ENCODE measurements at places on chromosomes 3 and 15.

DNA sequence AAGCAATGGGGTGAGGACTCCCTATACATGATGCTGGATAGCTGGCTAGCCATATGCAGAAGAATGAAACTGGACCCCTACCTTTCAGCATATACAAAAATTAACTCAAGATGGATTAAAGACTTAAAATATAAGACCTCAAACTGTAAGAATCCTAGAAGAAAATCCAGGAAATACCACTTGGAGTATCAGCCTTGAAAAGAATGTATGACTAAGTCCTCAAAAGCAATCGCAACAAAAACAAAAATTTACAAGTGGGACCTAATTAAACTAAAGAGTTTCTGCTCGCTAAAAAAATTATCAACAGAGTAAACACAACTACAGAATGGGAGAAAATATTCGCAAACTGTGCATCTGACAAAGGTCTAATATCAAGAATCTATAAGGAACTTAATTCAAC, 94.3 kb downstream of the XRN1 start:
- no peak for DNase-seq

- no peak for DNase-seq
Observed at GRCh38 chr15:46921891-46922290, 795.4 kb upstream of the SEMA6D start.

DNA sequence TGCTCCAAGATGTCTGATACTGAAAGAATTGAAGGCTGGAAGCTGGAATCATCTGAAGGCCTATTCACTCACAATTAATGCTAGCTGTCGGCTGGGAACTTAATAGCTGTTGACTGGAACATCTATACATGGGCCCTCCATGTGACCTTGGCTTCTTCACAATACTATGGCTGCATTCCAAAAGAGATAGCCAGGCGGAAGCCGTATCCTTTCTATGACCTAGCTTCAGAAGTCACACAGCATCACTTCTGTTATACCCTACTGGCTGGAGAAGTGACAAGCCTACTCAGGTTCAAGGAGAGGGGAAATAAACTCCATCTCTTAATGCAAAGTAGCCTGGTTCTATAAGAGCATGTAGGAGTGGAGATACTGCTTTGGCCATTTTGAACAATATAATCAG, 50.9 kb upstream of the SPRED1 start:
- DNase-seq: no peak

DNA sequence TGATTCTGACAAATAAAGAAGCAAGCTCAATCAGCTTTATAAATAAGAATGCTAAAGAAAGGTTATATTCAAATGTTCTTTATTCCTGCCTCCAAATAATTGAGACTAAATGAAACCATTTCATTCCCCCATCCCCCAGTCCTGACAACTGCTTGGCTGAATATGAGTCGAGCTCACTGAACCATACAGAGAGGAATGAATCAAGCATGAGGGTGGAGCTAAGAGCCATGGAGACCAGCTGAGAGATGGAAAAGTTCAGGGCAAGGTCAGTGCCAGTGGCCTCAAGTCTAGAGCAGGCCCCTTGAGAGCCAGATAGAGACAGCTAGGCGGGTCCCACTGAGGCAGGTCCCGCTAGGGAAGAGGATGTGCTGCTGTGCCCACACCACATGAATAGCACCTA, 188.7 kb upstream of the EIF1B start:
- DNase-seq: no peak

GRCh38 chr15:34722439-34722836, 32.4 kb downstream of the GJD2 start:
- DNase-seq: no peak

DNA sequence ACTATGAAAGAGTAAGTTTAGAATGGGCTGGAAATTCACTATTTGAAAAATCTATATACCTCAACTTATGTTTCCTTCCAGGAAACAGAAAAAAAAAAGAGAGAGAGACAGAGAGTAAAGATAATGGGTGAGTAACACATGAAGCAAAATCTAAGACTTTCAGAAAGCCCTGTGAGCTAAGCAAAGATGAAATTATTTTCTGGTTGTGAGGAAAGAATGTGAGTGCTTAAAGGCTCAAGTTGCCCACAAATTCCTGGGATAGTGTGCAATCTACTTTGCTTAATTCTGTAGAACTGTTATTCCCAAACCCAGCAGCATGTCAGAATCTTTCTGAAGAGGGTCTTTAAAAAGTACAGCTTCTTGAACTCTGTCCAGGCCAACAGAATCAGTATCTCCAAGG, 337.7 kb upstream of the AGTR1 start:
- no peak for DNase-seq
